ENCODE measurements at places on chromosomes 5 and 9. TPM values are rescaled to one million over a fixed set of nuclear protein-coding genes. Genes with fewer than 3 reads are reported as not detected.
A peak's percentile ranks its signal among the peaks of the same experiment; 100 is the strongest.

NMUR2 gene
- total RNA-seq, result not detected

PCDHB6 gene
- 0.59 TPM for total RNA-seq

ELOVL7 gene
- total RNA-seq, result under 0.01 TPM

- DNase-seq, result no peak
Measured at GRCh38 chr9:13770956-13771355, 491.5 kb upstream of the MPDZ start.

SLC27A6 gene
- not detected for total RNA-seq

GRCh38 chr5:60719329-60719728 lies 19.4 kb upstream of the DEPDC1B start:
- no peak for DNase-seq

DNA sequence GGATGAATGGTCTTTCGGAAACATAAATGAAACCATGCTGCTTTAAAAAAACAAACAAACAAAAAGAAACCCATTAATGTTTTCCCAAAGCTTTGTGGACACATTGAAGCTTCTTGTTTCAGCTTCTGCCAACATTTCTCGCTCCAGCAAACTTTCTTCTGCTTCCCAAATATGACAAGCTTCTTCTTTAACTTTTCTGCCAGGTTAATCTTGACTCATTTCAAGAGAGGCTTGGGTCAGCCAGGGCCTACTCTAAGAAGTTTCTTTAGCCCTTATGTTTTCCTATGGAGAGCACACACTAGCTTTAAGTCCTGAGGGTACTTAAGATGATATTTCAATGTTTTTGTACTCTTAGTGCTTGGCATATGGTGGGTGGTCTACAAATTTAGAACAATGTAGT lies 6.1 kb downstream of the ANXA1 start:
- peak; percentile 10 for DNase-seq

GRCh38 chr9:126453156-126453963 lies 126.7 kb downstream of the MVB12B start:
- DNase-seq, result no peak

ARSI gene
- 6.5 TPM for total RNA-seq

- no peak for DNase-seq
Measured at GRCh38 chr9:127095411-127095810, 27.0 kb downstream of the ANGPTL2 start.

KIF12 gene
- not detected for total RNA-seq

DIRAS2 gene
- not detected for total RNA-seq

DNA sequence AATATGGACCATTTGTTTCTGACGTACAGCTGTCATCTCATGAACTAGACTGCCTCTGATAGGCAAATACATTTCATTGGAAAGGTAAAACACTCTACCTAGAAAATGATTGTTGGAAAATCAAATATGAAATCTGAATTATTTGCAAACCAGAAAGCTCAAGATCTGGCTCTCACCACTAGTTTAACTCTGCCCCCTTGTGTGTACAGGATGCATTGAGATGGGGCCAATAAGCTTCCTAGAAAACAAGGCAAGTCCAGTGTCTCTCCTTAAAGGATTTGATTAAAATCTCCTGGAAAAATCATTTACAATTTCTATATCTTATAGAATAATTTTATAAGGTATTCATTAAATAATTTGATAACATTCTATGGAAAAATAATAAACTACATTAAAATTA lies 311.9 kb upstream of the ANKH start:
- DNase-seq, result peak; percentile 58

DNA sequence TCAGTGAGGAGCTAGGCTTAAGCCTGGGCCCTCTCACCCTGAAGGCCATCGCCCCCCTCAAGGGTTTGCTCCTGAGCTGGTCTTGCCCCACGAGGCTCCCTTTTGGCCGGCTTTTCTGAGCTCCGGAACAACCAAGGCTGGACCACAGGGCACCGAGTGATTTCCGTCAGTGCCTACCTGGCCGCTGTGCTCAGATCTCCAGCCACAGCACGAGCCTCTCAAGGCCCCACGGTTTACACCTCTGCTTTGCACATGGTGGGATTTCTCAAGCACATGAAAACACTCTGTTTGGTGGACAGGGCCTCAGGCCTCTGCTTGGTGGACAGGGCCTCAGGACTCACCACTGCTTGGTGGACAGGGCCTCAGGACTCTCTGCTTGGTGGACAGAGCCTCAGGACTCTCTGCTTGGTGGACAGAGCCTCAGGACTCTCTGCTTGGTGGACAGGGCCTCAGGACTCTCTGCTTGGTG lies 15.8 kb downstream of the CLPTM1L start:
- peak; percentile 34 for DNase-seq

SPAG8 gene
- 2.2 TPM for total RNA-seq

CDX1 gene
- 0.36 TPM for total RNA-seq

SLC46A2 gene
- under 0.01 TPM for total RNA-seq

DNA sequence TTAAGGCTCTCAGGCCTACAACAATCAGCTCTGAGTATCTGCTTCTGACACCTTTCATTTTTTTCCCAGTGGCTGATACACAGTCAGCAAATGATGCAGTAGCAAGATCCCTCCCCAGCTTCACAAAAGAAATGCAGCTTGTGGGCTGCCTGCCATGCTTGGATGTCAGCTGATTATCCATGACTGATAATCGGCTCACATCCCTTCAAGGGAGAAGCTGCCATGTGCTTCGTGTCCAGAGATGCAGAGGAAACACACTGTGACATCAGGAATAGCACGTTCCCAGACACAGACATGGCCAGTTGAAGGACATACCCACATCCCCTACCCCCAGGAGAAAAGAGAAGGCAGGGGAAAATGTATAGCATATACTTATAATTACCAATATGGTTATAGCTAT lies 27.9 kb downstream of the TMEM215 start:
- no peak for DNase-seq

DNA sequence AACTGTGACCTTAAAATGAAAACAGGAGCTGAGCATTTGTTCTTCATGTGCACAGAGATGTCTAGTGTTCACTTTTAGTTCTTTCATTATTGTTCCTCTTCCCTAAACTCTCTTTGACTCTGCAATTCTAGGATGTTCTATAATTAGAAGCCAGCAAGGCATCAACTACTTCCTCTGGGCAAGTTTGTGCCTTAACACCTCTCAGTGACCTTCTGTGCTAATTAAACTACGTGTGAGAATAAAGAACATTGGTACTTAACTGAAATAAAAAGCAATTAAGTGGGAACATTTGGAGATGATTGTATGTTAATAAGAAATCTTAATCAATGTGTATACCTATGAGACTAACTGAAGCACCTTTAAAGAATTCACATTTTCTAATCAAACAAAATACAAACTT lies 242.8 kb downstream of the RASEF start:
- DNase-seq, result no peak

DNA sequence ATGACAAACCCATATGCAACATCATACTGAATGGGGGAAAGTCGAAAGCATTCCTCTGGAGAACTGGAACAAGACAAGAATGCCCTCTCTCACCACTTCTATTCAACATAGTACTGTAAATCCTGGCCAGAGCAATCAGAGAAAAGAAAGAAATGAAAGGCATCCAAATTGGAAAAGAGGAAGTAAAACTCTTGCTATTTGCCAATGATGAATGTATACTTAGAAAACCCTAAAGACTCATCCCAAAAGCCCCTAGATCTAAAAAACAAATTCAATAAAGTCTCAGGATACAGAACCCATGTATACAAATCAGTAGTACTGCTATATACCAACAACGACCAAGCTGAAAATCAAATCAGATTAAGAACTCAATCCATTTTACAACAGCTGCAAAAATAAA lies 66.9 kb downstream of the SPATA31C2 start:
- DNase-seq, result no peak

DNA sequence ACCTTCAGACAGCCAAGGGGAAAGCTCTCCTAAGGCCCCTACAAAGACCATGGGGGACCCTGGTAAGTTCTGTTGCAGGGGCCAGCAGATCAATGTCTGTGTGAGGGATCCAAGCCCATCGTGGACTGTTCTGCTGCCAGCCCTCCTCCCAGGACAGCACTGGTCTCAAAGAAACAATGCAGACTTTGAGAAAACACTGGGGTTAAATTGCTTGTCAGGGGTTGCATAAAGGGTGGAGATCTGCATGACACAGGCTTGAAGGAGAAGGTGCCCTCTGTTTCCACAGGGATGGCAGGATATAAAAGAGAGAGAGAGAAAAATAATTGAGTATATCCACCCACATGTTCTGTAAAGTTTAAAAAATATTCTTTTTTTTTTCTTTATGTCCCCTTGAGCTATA lies 157.6 kb upstream of the TBC1D2 start:
- no peak for DNase-seq

DNA sequence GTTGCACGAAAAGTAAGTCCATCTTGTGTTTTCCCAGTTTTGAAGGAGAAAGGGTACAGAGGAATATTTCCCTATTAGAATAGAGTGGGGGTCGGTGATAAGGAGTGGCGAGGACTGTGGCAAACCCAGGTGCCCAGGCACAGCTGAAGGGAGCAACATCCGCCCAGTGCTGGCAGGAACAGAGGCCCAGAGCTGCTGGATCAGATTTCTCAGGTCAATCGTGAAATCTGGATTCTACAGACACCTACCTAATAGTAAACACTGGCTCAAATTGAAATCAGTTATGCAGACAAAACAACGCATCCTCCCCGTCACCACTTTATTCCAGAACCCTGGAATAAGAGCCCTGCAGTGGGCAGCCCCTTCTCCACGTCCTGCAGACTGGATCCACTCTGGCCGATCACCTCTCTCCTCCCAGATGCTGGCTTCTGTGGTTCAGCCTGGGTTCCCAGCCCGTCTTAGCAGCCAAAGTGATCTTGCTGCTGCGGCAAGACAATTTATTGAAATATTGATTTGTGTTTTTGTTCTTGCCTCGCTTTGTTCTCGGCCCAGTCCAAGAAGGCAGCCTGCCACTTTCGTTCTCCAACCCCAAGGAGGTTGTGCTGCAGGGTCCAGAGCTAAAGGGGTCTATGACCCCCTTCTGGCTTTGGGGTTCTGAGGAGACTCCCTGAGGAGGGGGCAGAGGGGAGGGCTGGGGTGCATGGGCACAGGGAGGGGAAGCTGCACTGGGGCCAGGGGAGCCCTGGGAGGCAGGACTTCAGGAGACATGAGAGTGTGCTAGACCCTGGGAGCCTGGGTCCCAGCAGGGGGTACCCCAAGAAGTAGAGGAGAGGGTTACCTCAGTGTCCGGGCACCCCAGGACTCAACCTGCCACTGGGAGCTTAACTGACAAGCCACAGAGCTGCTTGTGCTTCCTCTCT lies 103.3 kb downstream of the ZNF354C start:
- DNase-seq, result peak; percentile 41

Data from osteoblast (primary cell).